Activated CD8-positive, alpha-beta memory T cell treated with anti-CD3 and anti-CD28 coated beads for 4 hours (primary cell): ENCODE measurements at places on chromosomes 5 and 9.

GRCh38 chr9:127438394-127438793, 12.8 kb downstream of the RPL12 start:
- DNase-seq = no peak

DNA sequence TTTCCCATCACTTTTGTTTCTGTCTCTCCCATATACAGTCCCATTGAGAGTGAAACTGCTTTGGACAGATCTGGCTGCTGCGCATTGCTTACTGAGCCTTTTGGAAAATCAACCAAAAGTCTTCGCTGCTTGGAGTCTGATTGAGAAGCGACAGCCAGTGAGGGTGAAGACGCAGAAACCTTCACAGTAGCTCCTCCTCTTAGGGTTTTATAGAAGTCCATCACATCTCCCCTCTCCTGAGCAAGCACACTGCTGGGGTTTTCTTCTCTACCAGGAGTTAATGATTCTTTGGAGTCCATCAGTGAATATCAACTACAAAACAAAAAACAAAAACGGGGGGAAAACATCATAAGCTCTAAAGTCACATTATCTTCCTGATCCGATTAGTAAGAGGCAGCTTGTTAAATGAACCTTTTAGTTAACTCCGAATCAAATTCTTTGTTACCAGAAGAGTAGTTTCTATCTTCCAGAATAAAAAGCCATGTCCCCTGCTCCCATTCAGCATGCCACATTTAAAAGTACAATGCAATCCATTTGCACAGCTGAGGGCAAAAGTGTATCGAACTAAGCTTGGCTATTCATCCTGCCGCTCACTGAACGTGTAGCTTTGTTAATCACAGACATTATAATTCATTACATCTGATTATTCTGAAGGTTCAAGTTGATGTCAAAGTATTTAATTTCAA, 2.8 kb downstream of the NR3C1 start:
- DNase-seq = no peak

DNA sequence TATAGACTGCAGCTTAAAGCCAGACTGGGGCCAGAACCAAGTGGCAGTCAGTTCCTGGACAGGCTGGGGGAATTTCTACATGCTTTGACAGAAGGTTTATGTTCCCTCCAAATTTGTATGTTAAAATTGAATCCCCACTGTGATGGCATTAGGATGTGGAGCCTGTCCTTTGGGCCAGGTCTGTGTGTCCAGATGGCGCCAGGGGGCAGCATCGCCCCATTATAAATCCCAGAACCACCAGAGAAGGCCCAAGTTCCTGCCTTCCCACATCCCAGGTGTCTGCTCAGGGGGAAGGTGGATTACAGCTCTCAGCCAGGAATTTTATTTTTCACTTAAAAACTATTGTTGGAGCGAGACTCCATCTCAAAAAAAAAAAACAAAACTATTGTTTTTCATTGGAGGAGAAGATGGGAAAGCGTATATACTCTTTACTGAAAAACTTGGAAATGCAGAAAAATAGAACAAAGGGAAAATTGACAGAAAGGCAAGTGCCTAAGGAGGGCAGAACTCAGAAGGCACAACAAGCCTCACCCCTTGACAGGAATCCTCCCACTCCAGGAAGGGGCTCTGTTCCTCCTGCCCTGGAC, 5.0 kb downstream of the IL3 start:
- no peak for DNase-seq

- no peak for DNase-seq
These were observed 1.6 kb downstream of the ANXA6 start for GRCh38 chr5:151155775-151156506.

DNA sequence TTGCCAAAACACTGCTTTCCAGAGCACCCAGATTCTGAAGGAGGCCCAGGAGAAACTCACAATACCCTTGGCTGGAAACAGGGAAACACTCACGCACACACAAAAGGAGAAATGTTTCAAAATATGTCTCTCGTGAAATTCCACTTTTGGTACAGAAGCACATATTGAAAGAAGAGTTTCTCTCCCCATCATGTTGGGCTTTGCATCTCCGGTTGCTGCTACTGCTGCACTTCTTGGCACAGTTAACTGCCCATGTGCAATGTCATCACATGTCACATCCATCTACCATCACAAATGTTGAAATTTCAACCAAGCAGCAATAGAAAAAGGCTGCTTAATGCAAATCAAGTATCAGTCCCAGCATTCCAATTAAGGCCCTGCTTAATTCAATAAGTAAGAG, 72.1 kb downstream of the ABCA1 start:
- no peak for DNase-seq

GRCh38 chr5:1647580-1647979, 123.8 kb upstream of the LPCAT1 start:
- DNase-seq = no peak

DNA sequence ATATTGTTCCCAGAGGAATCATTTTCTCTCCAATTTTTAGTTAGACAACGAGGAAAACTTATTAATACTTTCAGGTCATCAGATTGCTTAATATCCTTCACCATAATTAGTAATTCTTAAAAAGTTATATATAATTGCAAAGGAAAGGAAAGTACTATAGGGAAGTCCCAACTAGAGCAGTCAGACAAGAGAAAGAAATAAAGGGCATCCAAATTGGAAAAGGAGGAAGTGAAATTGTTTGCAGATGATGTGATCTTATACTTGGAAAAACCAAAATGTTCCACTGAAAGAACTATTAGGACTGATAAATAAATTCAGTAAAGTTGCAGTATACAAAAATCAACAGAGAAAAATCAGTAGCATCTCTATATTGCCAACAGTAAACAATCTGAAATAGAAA, 223.5 kb upstream of the MEF2C start:
- no peak for DNase-seq

GRCh38 chr5:56011835-56012234, 17.1 kb upstream of the IL6ST start:
- DNase-seq = no peak

GRCh38 chr9:113577525-113578261, 114.2 kb downstream of the RGS3 start:
- DNase-seq = no peak

GRCh38 chr9:81636255-81636599, 53.1 kb downstream of the TLE1 start:
- DNase-seq = no peak

DNA sequence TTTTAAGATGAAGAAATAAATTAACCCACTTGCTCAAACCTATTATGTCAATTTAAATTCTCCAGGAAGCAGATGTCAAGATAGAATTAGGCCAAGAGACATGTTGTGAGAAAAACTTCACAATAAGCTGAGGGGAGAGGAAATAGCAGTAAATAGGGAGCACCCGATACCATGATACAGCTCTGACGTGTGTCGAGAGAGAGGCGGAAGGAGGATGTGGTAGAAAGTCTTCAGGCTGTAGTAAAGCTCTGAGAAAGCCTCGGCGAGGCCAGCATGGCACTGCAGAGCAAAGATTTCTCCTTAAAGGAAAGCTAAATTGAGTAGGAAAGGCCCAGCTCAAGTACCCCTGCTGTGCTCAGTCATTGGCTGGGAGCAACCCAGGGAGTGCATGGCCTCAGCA, 6.0 kb upstream of the PUM3 start:
- DNase-seq = no peak

DNA sequence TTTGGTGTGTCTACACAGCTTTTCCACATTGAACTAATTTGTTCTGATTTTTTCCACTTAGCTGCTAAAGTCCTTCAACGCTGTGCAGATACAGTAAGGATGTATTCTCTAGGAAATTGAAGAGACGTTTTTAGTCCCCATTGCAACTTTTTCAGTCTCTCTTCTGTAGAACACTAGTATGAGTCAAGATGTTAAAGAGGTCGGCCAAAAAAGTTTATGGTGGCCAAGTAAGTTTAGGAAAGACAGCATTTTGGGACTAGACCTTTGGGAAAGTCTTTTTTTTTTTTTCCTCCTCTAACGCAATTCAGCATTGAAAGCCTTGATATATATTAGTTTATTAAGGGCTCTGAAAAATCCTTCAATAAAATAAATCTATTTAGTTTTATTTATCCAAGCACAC, 243.5 kb upstream of the FBXL7 start:
- DNase-seq = no peak

GRCh38 chr5:40491644-40492043, 188.1 kb upstream of the PTGER4 start:
- DNase-seq = no peak

DNA sequence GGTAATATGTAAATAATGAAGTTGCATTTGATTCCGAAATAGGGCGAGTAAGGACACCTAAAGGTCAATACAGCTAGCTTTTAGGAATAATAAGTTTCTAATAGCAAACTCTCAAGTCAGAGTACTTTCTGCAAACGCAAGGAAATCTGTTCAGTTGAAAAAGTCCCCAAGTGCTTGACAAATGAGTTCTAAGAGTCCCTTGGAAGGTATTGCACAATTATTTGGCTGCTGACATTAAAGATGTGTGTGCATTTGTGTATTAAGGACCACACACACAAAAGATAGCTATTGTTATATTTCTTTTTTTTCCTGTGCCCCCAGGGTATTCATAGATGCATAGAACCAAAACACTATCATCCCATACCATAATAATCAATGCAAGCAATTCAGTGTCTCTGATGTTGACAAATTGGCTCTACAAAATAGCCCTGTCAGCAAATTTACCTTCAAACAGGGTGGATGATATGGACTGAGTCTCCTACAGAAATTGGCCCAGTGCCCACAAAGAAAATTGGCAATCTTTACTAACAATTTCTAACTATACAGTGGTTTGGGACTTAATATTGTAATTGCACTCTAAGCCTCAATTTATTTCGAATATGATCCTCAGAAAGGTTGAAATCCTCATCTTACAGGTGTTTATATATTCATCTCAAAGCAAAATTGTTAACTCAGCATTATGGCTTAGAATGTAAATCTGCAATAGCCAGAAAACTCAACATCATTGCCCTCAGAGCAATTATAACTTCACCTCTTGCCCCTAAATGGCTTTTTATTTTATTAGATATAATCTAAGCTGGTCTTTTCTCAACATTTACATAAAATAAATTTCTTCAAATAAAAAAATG, 827.2 kb downstream of the MAT2B start:
- DNase-seq = no peak

- no peak for DNase-seq
These were observed 2.4 kb downstream of the GIN1 start for GRCh38 chr5:103117471-103117991.

DNA sequence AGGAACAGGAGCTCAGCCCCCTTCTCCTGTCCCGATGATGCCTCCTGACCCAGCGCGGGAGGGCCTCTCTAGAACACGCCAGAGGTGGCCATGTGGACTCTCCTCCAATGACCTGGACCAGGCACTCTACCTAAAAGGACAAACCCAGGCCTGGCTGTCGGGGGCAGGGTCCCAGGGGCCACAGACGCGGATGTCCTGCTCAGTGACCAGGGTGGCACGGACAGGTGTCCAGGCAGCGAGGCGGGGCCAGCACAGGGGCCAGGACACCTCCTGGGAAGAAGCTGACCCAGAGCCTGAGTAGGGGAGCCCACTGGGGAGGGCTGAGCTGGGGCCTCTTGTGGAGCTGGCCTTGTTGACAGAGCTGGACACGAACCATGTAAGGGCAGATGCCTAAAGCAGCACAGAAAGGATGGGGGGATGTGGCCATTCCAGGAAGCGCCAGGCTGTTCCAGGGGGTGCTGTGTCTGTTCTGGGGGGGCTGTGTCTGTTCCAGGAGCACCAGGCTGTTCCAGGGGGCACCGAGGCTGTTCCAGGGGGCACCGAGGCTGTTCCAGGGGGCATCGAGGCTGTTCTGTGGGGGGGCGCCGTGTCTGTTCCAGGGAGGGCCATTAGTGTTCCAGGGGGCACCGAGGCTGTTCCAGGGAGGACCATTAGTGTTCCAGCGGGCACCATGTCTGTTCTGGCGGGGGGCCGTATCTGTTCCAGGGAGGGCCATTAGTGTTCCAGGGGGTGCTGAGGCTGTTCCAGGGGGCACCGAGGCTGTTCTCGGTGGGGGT, 30.5 kb downstream of the EXD3 start:
- no peak for DNase-seq

- no peak for DNase-seq
These were observed 46.3 kb downstream of the PAM start for GRCh38 chr5:102801371-102801770.

DNA sequence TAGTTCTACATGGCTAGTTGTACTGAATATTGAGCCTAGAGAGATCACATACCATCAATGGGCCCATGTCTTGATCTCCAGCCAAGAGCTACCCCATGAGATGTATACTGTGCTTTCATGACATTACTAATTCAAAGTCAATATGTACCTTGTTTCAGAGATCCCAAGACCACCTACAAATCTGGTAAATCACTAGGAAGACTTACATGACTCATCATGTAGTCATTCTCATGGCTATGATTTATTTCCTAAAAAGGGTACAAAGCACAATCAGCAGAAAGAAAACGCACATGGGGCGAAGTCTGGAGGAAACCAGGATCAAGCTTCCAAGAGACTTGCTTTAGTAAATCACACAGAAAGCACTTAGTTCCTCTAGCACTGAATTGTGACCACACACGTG, 103.0 kb downstream of the PCSK5 start:
- no peak for DNase-seq

- no peak for DNase-seq
These were observed 423.6 kb downstream of the CDK5RAP2 start for GRCh38 chr9:120156376-120156775.

DNA sequence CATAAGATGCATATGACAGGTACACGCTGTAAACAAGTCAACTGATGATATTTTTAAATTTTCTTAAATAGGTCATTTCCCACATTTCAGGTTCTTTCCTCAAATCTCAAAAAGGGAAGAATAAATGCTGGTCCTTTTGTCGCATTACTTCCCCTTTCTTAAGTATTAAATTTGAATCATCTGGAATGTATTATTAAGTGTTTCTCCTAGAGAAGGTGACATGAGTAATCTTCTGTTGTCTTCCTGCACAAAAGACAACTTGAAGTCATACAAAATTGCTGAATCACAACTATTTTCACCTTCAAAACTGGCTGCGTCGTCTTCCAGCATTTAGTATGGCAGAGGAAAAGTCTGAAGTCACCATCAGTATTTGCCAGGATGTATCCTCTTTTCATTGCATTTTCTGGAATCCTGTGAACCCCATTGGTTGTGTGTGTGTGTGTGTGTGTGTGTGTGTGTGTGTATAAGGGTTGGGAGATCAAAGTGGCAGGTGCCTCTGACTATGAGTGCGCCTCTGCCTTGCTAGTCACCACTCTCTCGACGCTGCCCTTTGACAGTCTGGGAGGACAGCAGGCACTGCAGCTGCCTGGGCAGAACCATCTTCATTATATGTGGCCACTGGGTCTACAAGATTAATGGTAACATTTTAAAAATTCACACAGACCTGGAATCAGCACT, 86.9 kb downstream of the MVB12B start:
- no peak for DNase-seq
